ENCODE measurements at places on chromosomes 16 and 17. TPM values are rescaled to one million over a fixed set of nuclear protein-coding genes. Genes with fewer than 3 reads are reported as not detected.
A peak's percentile ranks its signal among the peaks of the same experiment; 100 is the strongest.

Gene PPP1R27
- total RNA-seq, result not detected

DNA sequence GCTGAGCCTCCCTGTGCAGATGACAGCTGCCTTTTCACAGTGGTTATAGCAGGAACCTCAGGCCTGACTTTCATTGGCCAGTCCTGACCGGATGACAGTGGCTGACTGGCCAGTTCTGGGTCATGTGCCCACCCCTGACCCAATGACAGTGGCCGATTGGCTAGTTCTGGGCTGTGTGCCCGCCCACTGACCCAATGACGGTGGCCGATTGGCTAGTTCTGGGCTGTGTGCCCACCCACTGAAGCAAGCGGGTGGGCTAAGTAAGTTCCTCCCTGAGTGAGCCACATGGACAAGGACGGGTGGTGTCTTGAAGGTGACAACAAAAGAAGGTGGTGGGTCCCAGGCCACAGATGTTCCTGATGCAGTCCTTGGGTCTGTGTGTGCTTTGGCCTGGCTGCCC is 9.5 kb downstream of the DEF8 start:
- H3K27ac ChIP-seq, result no peak overlapping the region
- H3K36me3 ChIP-seq, result no peaks in the 10 kb centered on the region
- H3K27me3 ChIP-seq, result no peaks in the 10 kb centered on the region
- no peak for DNase-seq

Gene FMNL1
- 2.8 TPM for total RNA-seq

DNA sequence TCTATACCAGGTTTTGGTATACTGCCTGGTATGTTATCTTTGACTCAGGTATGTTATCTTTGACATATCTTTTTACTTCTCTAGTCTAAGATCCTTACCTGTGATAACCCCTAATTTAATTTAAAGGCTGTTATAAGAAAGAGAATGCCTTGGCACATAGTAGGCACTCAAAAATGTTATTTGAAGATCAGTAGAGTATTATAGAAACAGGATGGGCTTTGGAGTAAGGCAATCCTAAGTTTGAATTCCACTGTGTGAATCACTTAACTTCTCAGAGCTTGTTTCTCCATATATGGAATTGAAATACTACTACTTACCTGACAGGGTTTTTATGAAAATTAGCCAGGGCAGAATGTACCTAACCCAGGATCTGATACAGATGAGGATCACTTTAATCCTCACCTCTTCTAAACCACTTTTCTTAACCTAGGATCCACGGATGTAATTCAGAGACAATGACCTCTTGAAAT is 1.2 kb downstream of the BRIP1 start:
- H3K27ac ChIP-seq, result no peak overlapping the region
- H3K27me3 ChIP-seq, result no peaks in the 10 kb centered on the region
- DNase-seq, result no peak
- H3K36me3 ChIP-seq, result no peaks in the 10 kb centered on the region
- no peak overlapping the region for H3K4me3 ChIP-seq

DNA sequence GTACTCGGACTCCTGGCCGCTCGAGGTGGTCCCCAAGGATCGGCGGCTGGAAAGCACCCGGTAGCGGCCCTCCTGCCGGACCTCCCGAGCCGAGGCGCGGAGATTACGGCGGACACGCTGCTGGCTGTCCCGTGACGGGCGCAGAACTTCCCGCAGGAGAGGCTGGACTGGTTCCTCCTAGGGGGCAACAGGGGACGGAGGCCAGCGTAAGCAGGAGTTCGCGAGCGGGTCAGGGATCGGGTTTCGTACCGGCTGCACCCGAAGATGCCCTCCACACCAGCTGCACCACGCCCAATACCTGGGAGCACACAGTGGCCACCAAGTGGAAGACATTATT is 341 bp downstream of the SLC7A6OS start:
- H3K27me3 ChIP-seq, result no peaks in the 10 kb centered on the region
- no peak for DNase-seq
- H3K27ac ChIP-seq, result peak overlapping the region; percentile 77
- H3K36me3 ChIP-seq, result no peaks in the 10 kb centered on the region
- H3K4me1 ChIP-seq, result peaks cover 13% of the 10 kb centered on the region
- peak overlapping the region; percentile 88 for H3K4me3 ChIP-seq

GRCh38 chr16:75483222-75483621 is 12.0 kb downstream of the CHST6 start:
- no peaks in the 10 kb centered on the region for H3K4me1 ChIP-seq
- H3K27ac ChIP-seq, result no peak overlapping the region
- no peak overlapping the region for H3K4me3 ChIP-seq
- DNase-seq, result no peak
- H3K27me3 ChIP-seq, result no peaks in the 10 kb centered on the region
- no peaks in the 10 kb centered on the region for H3K36me3 ChIP-seq
